ENCODE measurements at places on chromosomes 6 and 20. TPM values are rescaled to one million over a fixed set of nuclear protein-coding genes. Genes with fewer than 3 reads are reported as not detected.

GRCh38 chr6:14396826-14397517 is 279.4 kb downstream of the CD83 start:
- no peak for DNase-seq

GRCh38 chr6:34057191-34057590 is 88.7 kb downstream of the GRM4 start:
- DNase-seq: no peak

DNA sequence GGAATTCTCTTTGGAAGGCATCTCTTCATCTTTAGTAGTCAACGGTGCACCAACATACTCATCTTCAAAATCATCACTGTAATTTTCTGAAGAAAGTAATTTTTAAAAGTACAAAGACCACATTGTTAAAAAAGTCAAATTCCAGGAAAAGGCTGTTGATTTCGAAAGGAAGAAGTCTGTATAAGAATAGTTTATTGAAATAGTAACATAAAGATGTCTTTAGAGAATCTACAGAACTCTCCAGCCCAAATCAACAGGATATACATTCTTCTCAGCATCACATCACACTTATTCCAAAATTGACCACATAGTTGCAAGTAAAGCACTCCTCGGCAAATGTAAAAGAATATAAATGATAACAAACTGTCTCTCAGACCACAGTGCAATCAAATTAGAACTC is 23.4 kb downstream of the CEP162 start:
- no peak for DNase-seq

The CST5 gene
- not detected for total RNA-seq

The F13A1 gene
- total RNA-seq: 93.1 TPM
